Iris pigment epithelial cell (primary cell): ENCODE measurements at places on chromosomes 5 and 9.

DNA sequence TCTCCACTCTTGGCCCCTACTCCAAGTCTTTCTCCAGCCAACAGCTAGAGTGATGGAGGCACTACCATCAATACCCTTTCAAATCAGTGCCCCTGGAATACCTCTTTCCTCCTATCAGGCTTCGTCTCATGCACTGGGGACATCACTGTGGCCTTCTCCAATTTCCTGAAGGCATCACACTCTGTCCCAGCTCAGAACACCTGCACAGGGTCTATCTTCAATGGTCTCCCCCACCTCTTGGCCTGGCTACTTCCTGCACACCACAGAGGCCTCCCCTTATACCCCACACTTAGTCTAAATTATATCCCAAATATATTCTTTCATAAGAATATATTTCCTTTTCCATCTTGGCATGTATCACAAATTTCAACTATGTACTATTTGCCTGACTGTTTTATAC is 34.5 kb downstream of the ECPAS start:
- no peak for DNase-seq

GRCh38 chr9:7186175-7186574 is 428.4 kb downstream of the KDM4C start:
- DNase-seq, result peak; percentile 53

- no peak for DNase-seq
These were observed 3.7 kb upstream of the B4GALT7 start for GRCh38 chr5:177595991-177596774.

- DNase-seq, result no peak
These were observed 471.1 kb upstream of the MPDZ start for GRCh38 chr9:13750639-13751038.

DNA sequence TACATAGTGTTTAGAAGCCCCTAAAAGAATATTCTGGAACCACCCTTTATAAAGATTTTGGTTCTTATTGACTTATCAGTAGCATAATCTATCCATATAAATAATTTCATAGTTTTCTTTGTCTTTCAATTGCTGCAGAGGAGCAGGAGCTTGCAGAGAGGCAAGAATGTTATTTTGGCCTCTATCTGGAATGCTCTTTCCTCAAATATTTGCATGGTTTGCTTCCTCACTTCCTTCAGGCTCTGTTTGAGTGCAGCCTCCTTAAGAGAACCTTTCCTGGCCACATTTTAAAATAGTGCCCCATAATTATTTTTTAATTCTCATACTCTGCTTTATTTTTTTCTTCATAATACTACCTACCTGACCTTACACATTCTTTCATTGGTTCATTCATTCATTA is 1.5 kb downstream of the C5 start:
- DNase-seq, result no peak

- DNase-seq, result no peak
These were observed 9.4 kb downstream of the PDGFRB start for GRCh38 chr5:150146235-150146634.

GRCh38 chr9:95100071-95100627 is 217.4 kb downstream of the FANCC start:
- DNase-seq, result no peak

DNA sequence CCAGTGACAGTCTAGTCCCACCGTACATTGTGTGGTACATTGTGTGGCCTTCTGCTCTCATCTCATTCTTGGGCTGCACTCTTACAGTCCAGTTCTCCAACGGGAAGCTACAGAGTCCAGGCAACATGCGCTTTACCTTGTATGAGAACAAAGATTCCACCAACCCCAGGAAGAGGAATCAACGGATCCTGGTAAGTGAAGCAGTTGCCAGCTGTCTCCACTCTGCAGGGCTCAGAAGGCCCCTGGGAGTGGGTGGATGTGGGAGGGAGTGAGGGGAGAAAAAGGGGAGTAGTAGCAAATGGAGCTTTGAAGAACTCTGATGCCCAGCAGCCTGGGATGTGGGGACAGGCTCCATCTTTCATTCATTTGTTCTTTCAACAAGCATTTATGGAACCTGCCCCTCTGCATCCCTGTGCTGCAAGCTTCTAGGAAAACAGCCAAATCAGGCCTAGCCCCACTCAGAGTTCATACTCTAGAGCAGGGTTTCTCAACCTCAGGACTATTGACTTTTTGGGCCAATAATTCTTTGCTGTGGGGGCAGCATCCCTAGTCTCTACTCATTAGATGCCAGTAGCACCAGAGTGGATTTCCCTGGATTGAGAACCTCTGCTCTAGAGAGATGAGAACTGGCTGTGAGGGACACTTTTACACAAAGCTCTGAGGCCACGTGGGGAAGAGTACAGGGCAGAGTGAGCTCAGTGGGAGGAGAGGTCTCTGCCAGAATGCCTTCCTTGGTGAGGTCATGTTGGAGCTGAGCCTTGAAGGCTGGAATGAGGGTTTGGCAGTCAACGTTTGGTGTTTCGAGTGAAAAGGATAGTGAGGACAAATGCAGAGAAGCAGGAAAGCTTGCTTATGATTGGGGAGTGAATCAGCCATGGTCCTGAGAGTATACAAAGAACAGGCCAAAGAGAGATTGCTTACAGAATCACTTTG is 1.1 kb downstream of the POLR1E start:
- DNase-seq, result peak; percentile 97

DNA sequence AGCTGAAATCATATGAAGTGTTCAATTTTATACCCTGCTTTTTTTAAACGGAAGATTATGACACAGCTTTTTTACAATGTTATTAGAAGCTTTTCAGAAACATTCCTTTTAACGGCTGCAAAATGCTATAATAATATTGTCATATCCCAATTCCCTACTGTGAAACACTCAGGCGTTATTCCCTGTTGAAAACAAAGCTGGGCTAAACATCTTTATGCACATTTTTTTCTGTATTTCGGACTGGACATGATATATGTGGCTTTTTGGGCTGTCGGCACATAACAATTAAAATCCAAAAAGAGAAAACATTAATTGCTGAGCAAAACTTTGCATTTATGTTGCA is 12.0 kb upstream of the CTSL start:
- no peak for DNase-seq

GRCh38 chr5:168291342-168291963 is at the start of gene WWC1:
WWC1 (plus strand) TSS chr5:168291645; CDS start chr5:168292153, 508 bp downstream.
- DNase-seq, result peak; percentile 36

DNA sequence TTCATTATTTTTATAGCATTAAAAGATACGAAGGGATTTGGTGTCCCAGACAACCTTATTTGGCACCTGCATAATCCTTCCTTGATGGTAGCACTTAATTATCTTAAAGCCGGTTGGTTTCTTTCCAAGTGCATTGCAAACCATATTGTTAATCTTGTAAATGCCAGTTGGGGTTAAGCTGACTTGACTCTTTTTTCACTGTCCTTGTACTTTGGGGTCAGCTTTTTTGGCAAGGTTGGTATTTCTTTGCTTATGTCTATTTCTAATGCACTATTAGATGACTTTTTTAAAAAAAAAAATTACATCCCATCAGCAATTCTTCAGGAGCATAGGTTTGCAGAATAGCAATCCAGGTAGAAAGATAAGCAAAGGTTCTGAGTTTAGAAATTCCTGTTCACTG is 466.8 kb upstream of the TLE4 start:
- no peak for DNase-seq

DNA sequence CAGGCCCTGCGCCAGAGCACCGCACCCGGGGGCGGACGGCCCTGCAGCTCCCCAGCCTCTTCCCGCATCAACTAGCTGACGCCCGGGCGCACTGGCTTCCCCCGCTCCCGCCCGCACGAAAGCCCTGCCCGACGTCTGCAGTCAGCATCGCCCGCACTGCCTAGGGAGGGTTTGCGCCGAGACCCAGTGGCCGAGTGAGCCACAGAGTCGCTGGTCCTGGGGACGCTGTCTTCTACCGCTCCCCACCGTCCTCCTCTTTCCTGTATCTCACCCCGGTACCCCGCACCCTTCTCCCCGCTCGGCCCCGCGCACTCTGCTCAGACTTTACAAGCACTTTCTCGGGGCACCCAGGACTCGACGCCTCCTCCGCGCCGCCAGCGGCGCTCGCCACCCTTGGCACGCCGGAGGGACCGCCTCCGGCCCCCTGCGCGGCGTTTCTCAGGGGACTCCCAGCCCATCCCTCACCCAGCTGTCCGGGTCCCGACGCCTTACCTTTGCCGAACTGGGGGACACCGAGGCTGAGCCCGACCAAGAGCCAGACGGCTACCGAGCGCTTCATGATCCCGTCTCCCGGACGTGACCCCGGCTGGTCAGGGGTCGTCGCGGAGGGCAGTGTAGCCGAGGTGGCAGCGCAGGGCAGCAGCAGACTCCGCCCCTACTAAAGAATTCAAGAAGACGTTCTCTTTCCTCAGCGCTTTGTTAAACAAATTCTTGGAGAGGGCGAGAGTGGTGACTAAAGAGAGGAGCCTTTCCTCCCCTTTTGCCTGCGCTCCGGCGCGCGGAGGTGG is 670 bp downstream of the EDIL3 start:
- peak; percentile 67 for DNase-seq

DNA sequence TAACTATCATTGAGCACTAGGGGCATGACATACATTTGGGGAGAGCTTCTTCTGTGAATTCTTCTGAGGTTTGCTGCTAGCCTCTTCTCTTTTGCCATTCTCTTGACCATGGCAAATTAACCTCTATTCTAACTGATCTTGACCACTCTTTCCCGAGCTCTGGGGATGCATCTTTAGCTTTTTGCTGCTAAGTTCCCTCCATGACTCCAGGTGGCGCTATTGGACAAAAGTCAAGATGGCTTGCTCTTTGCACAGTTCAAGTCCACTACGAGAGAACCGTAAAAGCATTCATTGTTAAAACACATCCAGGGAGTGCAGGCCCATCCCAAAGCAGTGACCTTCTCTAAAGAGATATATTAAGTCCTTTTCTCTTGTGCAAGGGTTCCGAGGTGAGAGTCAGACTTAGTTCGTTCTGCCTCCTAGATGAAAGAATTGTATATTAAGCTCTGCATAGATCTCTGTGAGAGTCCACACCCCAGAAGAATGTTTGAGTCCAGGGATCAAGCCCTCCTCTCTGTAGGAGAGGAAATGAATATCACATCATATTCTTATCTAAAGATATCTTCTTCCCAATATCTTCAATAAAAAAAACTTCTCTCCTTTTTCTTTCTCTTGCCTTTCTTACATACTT is 1152.9 kb upstream of the CDH6 start:
- DNase-seq, result peak; percentile 70

DNA sequence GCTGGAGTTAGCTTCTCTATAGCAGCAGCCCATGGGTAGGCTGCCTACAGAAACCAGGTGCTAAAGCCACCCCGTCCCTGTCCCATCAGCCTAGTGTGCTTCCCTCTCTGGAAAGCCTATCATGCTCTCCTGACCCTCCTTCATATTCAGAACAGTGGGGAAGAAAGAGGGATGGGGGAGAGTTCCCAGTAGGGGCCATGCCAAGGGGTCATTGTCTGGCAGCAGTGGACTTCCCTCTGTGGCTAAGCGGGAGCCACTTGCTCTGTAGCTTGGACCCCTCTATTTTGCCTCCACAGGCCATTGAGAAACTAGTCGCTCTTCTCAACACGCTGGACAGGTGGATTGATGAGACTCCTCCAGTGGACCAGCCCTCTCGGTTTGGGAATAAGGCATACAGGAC is 17.5 kb downstream of the PTPA start:
- DNase-seq, result no peak

GRCh38 chr9:27632254-27632653 is 59.0 kb upstream of the C9orf72 start:
- no peak for DNase-seq

DNA sequence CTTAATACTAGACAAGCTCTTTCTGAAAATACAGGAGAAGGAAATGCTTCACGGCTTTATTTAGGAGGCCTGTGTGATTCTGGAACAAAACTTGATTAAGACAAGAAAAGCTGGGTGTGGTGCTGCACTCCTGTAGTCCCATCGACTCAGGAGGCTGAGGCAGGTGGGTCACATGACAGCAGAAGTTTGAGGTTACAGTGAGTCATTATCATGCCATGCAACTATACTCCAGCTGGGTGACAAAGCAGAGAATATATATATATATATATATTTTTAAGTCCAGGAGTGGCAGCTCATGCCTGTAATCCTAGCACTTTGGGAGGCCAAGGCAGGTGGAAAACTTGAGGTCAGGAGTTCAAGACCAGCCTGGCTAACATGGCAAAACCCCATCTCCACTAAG is 33.1 kb upstream of the SPIN1 start:
- peak; percentile 38 for DNase-seq

GRCh38 chr5:83973925-83974815 is 253.5 kb upstream of the HAPLN1 start:
- peak; percentile 29 for DNase-seq

- no peak for DNase-seq
These were observed 31.1 kb downstream of the FGD3 start for GRCh38 chr9:92978345-92978875.

DNA sequence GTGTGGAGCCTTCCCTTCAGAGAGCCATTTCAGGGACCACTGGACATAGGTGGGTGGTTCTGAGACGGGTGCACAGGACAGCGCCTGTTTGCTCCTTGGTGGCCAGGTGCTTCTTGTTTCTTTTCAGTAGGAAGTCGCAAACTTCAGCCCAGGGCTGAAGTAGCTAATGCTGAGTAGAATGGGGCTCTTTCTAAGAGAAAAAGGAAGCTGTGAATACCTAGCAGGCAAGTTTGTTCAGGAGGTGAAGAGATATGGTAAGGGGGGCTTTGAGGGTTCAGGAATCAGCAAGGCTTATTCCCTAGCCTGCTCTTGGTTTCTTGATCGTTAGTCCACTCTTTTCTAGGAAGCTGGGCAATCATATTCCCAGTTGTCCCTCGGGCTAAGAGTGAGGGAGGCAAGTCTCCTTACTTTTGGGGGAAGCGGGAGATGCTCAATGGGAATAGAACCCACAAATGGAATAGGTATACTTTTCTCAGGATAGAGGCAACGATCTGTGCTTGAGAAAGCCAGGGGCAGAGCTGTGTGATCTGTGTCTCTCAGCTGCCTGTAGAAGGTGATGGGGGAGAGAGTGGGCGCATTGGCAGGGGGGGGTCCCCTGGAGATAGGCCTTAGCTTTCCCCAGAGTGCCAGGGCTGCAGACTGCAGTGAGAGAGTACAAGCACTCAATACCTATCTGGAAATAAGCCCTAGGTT is 1.9 kb upstream of the PURA start:
- DNase-seq, result no peak

- DNase-seq, result no peak
These were observed 84.7 kb downstream of the RASGRF2 start for GRCh38 chr5:81044868-81045267.

DNA sequence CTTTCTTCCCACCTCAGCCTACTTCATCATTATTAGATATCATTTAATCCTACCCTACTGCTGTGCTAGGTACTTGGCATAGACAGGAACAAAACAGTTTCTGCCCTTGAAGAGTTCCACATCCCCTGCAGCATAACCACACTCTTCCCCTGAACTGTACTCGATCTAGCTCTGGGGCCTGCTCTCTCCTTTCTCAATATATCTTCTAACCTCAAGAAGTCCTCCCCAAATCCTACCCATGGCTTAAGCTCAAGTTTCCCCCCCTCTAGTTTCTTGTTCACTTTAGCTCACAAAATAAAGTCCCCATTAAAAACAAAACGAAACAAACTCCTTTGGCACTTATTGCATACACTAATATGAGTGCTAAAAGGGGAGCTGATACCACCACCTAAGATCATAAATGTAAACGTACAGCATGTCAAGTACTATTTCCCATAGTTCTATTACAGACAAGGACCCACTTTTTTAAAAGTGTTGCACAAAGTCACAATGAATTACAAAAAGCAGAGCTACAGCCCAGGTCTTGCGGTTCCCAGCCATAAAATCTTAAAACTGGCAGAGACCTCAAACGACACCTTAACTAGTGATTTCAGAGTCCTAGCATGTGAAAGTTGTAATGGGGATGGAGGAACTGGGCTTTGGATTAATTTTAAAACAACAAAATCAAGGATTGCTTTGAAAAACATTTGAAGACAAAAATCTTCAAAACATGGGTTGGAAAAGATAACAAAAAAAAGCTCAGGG is 80.7 kb downstream of the PTPDC1 start:
- DNase-seq, result no peak

GRCh38 chr9:106869458-106869857 is 6.5 kb downstream of the ZNF462 start:
- peak; percentile 60 for DNase-seq
